ENCODE measurements at places on chromosomes 3 and 15. TPM values are rescaled to one million over a fixed set of nuclear protein-coding genes. Genes with fewer than 3 reads are reported as not detected.

- DNase-seq: no peak
Measured at GRCh38 chr3:52221563-52222318, 3.7 kb downstream of the TLR9 start.

- DNase-seq: no peak
Measured at GRCh38 chr15:54559405-54560069, 581.3 kb downstream of the UNC13C start.

GABRR3 gene
- not detected for polyA plus RNA-seq

A4GNT gene
- not detected for polyA plus RNA-seq

DNA sequence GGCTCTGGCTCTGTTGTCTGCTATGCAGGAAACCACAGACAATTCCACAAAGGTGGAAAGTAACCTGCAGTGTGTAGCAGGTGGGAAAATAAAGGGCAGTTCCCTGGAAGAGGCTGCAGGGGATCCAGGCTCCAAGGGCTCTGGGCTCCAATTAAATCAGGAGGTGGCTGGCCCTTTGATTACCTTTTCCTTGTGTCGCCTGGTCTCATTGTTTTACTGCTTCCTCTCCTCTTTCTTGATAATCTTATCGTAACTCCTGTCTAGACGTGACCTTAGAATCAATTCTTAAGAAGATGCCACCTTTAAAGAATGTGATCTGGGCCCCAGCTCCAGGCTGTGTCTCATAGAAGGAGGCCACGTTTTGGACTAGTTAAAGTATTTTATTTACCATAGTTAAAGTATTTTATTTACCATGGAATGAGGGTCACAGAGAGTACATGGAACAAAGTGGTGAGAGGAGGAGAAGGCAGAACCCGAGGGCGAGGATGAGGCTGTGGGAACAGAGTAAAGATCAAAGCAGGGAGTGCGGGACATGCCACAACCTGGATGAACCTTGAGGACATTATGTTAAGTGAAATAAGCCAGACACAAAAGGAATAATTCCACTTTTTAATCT lies 237.5 kb upstream of the STT3B start:
- no peak for DNase-seq

GRCh38 chr3:4533489-4534443 lies 40.6 kb downstream of the ITPR1 start:
- DNase-seq: no peak

GRCh38 chr3:52480768-52481715 lies 14.1 kb upstream of the STAB1 start:
- no peak for DNase-seq

DNA sequence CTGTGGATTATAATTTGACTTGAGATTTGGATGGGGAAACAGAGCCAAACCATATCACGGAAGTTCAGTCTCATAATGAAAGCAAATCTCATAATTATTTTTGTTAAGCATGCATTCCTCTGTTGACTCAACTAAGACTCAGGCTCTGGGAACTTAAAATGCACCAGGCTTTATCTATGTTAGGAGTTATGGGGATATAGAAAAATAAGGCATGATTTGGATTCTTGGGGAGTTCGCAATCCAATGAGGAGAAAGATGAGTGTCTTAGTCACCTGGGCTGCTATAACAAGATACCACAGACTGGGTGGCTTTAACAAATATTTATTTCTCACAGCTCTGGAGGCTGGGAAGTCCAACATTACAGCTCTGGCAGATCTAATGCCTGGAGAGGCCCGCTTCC lies 89.4 kb upstream of the TJP1 start:
- no peak for DNase-seq

DNA sequence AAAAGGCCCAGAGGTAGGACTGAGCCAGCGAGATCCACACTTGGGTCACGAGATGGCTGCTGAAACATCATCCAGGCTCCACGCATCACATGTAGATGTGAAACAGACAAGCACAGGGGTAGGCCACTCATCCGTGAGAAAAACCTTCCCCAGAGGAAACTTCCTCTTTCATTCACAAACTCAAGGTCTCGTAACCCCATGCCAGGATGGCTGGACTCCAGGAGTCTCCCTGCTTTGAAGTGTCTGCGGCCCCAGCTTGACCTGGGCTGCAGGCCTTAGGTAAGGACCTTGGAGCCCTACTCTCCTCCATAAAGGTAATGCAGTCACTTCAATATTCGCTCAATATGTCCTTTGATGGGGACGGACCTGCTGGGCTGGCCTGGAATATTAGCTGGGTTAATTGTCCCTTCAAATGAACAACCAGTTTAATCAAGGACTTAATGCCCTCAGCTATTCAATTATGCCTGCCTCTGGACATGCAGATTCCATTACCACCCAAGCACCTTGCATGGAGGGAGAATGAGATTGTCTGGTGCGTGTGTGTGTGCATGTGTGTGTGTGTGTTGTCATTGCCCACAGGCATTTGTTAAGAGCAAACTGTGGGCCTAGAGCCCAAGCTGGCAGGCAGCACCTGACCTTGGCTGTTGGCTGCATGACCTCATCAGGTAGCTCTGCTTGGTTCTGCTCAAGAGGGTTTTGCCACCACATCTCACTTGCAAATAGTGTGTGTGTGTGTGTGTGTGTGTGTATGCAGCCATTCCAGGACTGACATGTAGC lies 186.9 kb upstream of the TLE3 start:
- no peak for DNase-seq

DNA sequence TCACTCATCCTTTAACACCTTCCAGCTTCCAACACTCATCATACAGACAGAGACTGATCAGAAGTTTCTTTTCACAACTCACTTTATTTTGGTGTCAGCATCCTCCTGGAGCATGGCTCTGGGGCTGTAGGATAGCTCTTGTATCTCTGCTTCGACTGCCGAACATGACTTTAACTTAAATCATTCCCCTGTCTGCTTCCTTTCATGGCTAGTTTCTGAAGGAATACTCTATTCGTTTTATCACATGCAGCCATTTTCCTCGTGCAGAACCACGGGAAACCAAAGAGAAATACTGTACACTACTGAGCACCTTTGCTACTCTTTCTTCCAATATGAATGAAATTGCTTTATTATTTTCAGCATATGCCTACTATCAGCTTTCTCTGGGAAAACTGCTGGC lies 2.1 kb upstream of the TMOD2 start:
- no peak for DNase-seq

ACKR2 gene
- polyA plus RNA-seq: 0.17 TPM

DNA sequence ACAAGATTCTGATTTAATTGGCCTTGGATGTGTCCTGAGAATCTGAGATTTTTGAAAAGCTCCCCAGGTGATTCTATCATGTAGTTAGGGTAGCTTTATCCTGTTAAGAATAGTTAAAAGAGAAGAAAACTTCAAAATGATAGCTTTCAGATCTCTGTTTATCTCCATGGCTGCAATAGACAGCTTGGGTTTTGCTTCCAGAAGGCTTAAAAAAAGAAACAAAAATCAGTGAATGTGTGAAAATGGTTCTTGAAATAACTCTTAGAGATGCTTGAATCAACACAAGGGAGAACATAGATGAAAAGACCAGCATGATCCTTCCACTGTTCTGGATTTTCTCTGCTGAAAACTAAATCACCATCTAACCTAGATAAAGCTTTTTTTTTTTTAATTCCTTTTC lies 60.8 kb upstream of the TMC3 start:
- DNase-seq: no peak

MBNL1 gene
- 59.2 TPM for polyA plus RNA-seq

NEIL1 gene
- 9.5 TPM for polyA plus RNA-seq

ACOX2 gene
- 20.8 TPM for polyA plus RNA-seq

DNA sequence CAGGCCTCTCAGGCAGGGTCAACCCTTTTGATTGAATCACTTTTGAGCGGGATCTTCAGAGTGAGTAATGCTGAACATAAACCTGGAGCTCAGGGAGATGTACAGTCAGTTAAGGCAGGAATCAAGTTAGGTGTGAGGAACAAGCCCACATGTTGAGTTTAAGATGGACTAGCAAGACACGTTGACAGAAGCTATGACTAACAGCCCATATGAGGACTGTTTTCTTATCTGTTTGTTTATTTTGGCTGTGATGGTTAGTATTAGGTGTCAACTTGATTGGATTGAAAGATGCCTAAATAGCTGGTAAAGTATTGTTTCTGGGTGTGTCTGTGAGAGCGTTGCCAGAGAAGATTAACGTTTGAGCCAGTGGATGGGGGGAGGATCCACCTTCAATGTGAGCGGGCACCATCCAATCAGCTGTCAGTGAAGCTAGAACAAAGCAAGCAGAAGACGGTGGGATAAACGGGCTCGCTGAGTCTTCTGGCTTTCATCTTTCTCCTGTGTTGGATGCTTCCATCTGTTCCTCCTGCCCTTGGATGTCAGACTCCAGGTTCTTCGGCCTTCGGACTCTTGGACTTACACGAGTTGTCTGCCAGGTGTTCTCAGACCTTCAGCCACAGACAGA lies 232.3 kb upstream of the STAC start:
- no peak for DNase-seq

SNX22 gene
- 0.39 TPM for polyA plus RNA-seq

DNA sequence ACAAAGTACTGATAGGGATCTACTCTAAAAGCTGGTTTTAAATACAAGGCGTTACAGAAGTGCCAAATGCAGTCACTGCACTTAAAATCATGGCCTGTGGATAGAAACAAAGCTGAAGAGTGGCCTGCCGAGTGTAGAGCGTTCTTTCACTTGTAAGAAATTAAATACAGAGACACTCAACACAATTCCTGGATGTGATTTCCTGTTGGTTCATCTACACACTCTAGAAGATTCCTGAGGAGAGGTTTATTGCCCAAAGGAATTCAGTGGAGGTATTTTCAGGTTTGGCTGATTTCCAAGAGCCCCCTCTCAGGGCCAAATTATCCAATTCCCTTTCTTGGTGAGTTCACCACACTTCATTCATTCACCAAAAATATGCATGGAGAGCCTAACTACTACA lies 200.3 kb upstream of the IL12A start:
- DNase-seq: no peak

GPR62 gene
- 0.52 TPM for polyA plus RNA-seq

GOLGA8O gene
- not detected for polyA plus RNA-seq

C3orf80 gene
- 0.35 TPM for polyA plus RNA-seq

- DNase-seq: no peak
Measured at GRCh38 chr3:58691997-58692396, 25.4 kb upstream of the FAM3D start.

DNA sequence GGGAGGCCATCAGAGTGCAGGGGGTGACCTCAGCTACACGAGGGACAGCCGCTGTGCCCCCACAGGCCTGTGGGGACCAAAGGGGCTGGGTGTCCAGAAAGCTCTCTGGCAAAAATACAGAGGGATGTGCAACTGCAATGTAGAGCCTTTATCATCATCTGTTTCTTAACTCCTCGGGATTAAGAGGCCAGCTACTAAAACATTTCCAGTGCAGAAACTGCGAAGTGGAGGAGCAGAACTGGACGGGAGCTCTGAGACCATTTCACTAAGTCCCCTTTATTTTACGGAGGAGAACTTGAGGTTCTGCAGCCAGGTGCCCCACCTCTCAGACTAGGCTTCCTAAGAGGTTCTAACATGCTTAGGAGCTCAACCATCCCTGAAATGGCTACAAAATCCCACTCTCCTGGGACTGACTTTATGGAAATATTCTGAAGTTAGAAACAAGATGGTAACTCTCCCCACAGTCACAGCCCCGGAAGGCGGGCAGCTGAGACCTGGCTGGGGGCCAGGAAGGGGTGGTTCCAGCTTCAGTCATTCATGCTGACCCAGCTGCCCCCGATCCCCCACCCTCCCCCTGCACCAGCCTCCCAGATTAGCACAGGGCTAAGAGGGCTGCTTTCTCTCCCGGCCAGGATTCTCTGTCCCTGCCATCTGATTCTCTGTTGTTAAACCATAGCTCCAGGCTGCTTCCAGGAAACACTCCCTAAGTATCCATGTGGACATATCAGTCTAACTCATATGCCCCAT lies 40.3 kb downstream of the UMPS start:
- DNase-seq: peak; percentile 42

GRCh38 chr15:66402761-66403284 lies 16.1 kb downstream of the MAP2K1 start:
- DNase-seq: no peak

DNA sequence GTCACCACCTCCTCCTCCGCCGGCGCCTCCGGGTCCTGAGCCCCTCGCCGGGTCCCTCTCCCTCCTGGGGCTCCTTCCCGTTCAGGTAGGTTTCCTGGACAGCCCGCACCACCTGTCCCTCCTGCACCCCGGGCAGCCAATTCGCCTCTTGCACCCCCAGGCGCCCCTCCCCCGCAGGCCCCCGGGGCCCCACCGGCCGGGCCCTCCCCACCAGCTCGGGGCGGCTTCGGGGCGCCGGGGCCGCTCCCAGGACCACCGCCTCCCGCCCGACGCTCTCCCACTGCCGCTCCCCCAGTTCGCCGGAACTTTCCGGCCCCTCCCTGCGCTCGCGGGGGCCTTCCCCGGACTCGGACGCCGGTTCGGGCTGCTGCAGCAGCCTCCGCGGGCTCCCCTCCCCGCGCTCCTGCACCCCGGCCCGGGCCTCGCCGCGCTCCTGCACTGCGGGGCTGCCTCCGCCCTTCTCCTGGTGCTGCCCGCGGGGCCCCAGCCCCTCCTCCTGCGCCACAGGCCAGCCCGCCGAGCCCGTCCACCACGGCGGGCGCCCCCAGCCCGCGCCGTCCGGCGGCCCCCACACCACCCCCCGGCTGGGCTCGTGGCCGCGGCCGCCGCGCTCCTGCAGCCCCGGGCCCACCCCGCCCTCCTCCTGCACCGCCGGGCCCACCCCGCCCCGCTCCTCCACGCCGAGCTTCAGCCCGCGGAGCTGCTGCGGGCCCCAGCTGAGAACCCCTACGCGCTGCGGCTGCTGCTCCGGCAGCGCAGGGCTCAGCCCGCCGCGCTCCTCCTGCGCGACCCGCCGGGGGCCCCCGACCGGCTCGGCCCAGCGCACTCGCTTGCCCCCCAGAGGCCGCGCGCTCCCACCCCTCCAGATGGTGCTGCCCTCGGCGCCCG lies 587 bp upstream of the TNK2 start:
- no peak for DNase-seq

PSTPIP1 gene
- polyA plus RNA-seq: 2.5 TPM

DNA sequence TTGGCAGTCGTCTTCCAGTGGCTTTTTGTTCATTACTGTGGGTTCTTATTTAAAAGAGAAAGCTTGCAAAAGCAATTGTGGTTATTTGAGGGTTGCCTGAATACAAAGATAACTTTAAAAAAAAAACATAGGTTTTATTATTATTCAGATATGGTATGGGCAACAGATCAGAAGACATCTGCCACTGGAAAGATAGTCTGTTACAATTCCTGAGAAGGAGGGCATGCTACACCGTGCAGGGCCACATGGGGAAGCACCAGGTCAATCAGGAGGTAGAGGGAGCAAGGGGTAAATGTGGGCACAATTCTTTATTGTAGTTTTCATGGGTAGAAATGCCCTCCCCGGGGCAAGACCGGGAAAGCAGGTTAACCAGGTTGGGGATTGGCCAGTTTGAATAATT lies 46.5 kb downstream of the BBS4 start:
- DNase-seq: no peak

- DNase-seq: peak; percentile 82
Measured at GRCh38 chr3:3356846-3357245, 177.4 kb upstream of the CRBN start.

DNA sequence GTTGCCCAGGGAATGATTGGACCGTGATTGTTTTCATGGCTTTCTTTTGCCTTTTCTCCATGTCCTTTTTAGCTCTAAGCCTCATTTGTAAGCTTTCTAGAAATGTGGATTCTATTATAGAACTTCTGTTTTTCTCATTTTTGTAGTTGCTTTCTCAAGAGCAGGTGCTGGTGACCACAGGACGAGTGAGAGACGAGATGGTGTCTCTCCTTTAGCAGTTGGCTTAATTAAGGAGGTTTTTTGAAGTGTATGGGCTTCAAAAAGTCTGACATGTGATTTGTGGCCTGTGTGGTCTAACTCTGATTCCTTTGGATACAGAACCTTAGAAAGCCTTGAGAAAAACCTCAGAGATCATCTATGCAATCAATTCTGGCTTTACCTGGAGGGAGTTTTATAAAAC lies 292.8 kb downstream of the LPP start:
- no peak for DNase-seq

All from muscle of back (tissue), 13 donors.